Activated T-cell treated with anti-CD3 and anti-CD28 coated beads, Interleukin-2, amount 50 U/mL, for 72 hours (primary cell): ENCODE measurements at places on chromosomes 5 and 9.
A peak's percentile ranks its signal among the peaks of the same experiment; 100 is the strongest.

GRCh38 chr9:133821601-133822429, 83.7 kb upstream of the SARDH start:
- DNase-seq, result no peak

- DNase-seq, result no peak
Measured at GRCh38 chr5:116532762-116533525, 41.7 kb downstream of the SEMA6A start.

DNA sequence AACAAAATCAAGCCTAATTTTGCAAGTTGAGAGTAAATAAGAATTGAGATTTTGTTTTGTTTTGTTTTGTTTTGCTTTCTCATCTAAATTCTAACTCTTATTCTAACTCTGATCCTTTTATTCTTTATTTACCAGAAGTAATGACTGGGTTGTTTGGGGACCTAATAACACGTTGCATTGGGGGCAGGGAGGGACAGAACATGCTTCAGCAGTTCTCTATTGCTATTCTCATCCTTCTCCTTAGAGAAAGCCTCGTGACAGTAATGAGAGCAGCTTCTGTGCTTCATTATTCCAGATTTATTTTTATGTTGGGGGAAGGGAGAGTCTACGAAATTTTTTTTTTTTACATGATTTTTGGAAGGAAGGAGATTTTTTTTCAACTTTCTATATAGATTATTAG, 21.1 kb downstream of the CPEB4 start:
- no peak for DNase-seq

GRCh38 chr9:111316796-111317195, 13.2 kb downstream of the OR2K2 start:
- no peak for DNase-seq

- DNase-seq, result no peak
Measured at GRCh38 chr5:151332857-151333256, 14.5 kb downstream of the SLC36A2 start.

GRCh38 chr5:142304013-142304701, 20.7 kb downstream of the SPRY4 start:
- no peak for DNase-seq

DNA sequence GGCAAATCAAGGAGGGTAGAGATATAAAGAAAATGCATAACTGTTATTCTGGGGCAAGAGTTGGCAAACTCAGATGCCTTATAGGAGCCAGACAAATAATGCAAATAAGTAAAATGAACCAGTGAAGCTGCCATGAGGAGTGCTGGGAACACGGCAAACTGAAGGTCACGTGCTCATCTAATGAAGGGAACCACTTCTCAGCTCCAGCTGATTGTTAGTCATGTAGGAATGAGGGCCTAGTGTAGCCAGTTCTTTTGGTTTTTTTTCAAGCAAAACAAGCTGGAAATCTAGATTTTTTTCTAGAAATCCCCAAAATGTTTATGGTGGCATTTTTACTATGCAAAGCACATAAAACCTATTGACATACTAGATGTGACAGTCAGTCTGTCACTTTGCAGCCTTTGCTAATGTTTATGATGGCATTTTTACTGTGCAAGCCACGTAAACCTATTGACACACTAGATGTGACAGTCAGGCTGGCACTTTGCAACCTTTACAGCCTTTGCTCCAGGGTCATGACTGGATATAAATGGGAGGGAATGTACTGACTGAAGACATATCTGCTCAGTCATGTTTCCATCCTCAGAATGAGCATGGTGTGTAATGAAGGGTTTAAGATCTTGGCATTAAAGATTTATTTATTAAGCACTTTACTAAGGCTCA, 39.4 kb downstream of the RUSC2 start:
- no peak for DNase-seq

DNA sequence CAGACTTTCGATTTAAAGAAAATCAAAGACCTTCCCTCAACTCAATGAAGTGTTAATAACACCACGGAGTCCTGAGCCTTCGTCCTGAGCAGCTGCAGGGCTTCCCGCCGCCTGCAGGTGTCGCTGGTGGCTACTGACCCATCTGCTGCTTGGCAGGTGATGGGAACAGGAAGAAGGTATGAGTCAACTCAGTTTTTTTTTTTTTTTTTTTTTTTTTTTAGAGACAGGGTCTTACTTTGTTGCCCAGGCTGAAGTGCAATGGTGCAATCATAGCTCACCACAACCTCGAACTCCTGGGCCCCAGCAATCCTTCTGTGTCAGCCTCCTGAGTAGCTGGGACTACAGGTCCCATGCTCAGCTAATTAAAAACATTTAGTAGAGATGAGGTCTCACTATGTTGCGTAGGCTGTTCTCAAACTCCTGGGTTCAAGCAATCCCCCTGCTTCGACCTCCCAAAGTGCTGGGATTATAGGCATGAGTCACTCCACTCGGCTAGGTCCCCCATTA, 185.7 kb upstream of the IL12B start:
- peak; percentile 83 for DNase-seq

DNA sequence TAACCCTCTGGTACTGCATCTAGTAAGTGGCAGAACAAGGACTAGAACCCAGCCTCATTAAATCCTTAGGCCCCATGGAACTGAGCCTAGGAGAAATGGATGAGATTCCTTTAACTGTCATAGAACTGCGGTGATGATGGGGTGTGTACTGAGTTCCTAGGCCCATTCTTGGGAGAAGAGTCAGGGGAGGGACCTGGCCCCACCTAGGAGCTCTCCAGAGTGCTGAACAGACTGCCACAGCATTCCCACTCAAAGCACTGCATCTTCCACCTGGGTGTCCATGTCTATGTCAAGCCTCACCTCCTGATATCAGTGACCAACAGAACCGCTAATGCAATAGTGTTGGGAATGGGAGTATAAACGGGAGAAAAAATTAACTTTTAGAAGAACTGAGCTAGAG, 36.6 kb downstream of the TTLL11 start:
- DNase-seq, result no peak

GRCh38 chr5:109573766-109574165, 116.0 kb upstream of the MAN2A1 start:
- no peak for DNase-seq

DNA sequence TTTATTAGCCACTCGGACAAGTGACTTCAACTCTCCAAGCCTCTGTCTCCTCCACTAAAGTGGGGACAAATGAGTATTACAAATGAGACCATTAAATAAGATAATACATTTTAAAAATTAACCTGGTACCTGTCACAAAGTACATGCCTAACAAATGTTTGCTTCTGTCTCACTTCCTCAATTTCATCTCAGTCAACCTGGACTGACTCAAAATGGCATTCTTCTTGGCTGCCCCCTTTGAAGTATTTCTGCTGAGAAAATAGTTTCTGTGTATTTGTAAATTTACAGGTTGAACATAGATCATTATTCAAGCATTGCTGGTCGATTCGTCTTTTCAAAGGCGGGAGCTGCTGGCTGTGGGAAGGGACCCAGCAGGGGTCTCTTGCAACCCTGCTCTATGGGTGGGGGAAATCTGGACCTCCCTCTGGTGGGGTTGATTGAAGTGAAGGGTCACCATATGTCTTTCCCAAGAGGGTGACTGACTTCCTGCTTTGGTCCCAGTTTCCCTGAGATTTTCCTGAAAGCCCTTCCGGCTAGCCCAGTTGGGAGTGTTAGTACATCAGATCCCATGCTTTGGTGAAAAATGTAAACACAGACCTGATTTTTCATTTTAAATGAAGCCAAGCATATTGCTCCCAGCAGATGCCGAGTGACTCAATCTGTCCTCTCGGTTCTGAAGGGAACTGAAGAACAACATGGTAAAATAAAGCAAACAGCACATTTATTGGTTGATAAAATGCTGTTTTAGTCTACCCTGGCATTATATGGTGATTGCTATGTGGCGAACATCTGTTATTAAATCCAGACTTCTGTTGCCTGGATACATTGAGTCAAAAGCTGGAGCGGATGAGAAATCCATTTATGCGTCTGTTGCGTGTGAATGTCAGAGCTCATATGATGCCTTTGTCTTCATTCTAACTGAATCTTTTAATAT, 73.0 kb downstream of the KCNIP1 start:
- DNase-seq, result no peak

DNA sequence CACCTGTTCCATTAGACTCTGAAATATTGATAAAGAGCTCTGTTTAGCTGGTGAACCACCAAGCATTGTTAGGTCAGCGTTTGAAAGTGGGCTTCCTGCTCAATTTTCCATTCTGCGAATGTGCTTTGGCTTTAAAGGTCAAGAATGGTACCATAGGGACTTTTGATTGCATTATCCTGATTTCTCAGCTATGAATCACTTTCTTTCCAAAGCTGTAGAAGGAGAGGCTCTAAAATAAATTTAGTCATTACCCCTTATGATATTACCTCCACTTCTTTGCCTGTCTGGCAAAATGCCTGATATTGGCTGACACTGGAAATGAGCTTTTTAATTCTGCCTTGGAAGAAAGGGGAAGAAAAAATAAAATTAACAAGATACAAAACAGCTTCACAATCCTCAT, 237.2 kb upstream of the CTNND2 start:
- DNase-seq, result no peak

- DNase-seq, result no peak
Measured at GRCh38 chr9:134171316-134172197, 7.2 kb upstream of the RNU6ATAC start.

GRCh38 chr5:44278469-44278868, 110.8 kb downstream of the FGF10 start:
- DNase-seq, result no peak

DNA sequence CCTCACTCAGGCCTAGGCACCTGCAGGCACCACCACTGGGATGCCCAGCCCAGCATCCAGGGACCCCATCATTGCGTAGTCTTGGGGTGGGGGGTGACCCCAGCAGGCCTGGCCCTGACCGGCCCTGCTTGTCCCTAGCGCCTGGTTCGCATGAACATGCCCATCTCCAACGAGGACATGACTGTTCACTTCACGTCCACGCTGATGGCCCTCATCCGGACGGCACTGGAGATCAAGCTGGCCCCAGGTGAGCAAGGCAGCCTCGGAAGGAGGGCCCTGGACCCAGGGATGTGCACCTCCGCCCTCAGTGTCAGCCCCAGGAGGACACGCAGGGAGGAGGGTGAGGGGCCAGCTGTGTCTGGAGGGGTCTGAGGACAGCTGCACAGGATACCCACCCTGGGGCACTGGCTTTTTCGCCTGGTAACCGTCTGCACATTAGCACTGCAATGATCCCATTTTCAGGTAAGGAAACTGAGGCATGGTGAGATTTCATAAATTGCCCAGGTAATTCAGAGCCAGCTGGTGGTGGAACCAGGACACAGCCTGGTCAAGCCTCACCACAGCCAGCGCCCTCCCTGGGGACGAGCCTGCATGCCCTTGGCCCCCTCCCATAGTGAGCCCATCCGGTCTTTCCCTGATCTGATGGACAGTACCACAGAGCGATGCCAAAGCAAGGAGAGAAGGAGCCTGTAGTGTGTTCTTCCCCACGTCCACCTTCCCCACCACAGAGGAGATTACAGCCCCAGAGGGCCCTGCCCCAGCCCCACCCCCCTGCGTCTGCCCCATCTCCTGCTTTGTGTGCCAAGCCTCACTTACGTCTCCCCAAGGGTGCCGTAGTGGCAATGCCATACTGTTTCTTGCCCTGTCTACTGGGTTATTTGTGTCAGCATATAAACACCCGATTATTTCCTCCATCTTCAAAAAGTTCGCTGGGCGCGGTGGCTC, 228.3 kb downstream of the CACNA1B start:
- no peak for DNase-seq
